ENCODE measurements at places on chromosomes 5 and 9. TPM values are rescaled to one million over a fixed set of nuclear protein-coding genes. Genes with fewer than 3 reads are reported as not detected.
A peak's percentile ranks its signal among the peaks of the same experiment; 100 is the strongest.

GRCh38 chr5:108579236-108579635 lies 168.5 kb upstream of the FER start:
- H3K27ac ChIP-seq: no peak overlapping the region
- no peak overlapping the region for H3K4me3 ChIP-seq
- no peak for DNase-seq

- no peaks in the 10 kb centered on the region for H3K36me3 ChIP-seq
- peak; percentile 35 for DNase-seq
- peaks cover 5% of the 10 kb centered on the region for H3K4me1 ChIP-seq
- no peaks in the 10 kb centered on the region for H3K27me3 ChIP-seq
These were observed 115.1 kb upstream of the SHB start for GRCh38 chr9:38183994-38184568.

Gene C9orf153
- not detected for total RNA-seq

Gene MOB3B
- 3.9 TPM for total RNA-seq

Measured in astrocyte (in vitro differentiated cells and primary cell).